ENCODE measurements at places on chromosomes 16 and 17.
A peak's percentile ranks its signal among the peaks of the same experiment; 100 is the strongest.

GRCh38 chr16:4537376-4538343 is 913 bp downstream of the CDIP1 start:
- no peak for DNase-seq

DNA sequence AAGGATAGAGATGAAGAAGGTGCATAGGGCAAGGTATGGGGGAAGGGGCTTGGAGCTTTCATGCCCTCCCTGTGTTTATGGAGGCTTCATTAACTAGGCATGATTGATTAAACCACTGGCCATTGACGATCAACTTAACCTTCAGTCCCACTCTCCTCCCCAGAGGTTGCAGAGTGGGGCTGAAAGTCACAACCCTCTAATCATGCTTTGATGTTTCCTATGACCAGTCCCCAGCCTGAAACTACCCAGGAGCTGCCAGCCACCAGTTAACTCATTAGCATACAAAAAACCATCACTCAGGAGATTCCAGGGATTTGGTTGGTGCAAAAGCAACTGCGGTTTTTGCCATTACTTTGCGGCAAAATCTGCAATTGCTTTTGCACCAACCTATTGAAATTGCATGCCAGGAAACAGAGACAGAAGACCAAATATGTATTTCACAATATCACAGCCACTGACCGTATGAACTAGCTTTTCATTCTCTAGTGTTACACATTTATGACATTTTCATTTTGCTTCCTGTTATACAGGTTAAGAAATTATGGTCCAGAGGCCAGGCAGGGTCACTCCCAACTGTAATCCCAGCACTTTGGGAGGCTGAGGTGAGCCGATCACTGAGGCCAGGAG is 5.4 kb downstream of the GFOD2 start:
- DNase-seq = no peak

DNA sequence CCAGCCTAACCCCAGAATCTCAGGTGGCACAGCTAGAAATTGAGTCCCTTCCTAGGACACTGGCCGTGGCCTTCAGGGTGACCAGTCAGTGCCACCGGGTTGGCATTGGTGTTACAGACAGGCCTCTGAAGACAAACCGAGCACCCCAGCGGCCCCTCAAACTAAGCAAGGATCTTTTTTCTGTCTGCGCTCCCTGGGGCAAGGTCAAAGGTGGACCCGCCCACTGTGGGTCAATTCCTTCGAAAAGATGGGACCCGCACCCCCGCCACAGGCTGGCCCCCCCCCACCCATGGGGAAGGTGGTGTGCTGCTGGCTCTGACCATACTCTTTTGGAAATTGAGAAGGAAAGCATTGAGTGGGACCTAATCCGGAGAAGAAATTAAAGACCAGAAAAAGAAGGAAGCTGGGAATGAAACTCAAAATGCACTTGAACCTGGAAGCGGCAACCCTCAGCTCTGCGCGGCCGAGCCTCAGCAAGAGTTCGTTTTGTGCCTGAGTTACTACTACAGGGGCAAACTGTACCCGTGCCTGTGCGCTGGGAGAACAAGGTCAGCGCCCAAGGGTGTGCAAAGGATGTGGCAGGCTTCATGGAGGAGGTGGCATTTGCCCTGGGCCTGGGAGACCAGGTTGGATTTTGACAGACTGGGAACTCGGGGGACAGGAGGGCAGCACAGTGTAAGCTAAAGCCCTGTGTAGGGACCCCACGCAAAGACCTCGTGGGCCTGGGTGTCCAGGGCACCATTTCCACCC is 20.4 kb downstream of the TMC6 start:
- no peak for DNase-seq

GRCh38 chr17:77140878-77141767 is at the start of gene SEC14L1:
SEC14L1 (plus strand) TSS chr17:77140969; CDS start chr17:77143597, 2,628 bp downstream.
- DNase-seq = peak; percentile 4

- no peak for DNase-seq
Measured at GRCh38 chr17:13638855-13639458, 37.2 kb upstream of the HS3ST3A1 start.

DNA sequence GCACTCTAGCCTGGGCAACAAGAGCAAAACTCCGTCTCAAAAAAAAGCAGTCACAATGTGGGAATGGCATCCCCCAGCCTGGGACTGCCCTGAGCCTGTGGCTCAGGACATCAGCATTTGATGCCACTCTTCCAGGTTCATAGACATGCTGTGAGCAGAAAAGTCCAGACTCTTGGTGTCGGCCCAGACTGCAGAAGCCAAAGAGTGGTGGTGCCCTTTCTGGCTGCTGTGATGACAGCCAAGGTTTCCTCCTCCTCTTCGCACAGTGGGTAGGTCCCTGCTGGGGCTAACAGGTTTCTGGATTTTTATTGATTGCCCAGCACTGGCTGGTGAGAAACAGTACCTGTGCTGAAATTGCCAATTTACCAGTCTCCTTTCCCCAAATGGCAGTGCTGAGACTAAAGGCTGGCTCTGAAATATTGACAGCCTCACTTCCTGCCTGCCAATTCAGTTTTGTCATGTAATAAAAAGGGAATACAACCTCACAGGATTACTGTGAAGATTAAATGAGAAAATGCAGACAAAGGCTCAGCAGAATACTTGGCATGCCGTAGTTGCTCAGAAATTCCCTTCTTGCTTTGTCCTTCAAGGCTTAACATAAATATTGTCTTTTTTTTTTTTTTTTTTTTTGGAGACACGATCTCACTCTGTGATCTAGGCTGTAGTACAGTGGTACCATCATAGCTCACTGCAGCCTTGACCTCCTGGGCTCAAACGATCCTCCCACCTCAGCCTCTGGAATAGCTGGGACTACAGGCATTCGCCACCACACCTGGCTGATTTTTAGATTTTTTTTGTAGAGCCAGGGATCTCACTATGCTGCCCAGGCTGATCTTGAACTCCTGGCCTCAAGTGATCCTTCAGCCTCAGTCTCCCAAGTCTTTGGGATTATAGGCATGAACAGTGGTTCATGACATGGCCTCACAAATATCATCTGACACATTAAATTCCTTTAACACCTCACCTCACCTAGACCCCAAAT is 15.5 kb upstream of the UBE2G1 start:
- DNase-seq = no peak
